ENCODE measurements at places on chromosomes 2 and 18.
A peak's percentile ranks its signal among the peaks of the same experiment; 100 is the strongest.

GRCh38 chr2:66539452-66539851, 104.5 kb downstream of the MEIS1 start:
- DNase-seq = no peak

- DNase-seq = no peak
Measured at GRCh38 chr2:13227578-13227977, 510.8 kb downstream of the TRIB2 start.

DNA sequence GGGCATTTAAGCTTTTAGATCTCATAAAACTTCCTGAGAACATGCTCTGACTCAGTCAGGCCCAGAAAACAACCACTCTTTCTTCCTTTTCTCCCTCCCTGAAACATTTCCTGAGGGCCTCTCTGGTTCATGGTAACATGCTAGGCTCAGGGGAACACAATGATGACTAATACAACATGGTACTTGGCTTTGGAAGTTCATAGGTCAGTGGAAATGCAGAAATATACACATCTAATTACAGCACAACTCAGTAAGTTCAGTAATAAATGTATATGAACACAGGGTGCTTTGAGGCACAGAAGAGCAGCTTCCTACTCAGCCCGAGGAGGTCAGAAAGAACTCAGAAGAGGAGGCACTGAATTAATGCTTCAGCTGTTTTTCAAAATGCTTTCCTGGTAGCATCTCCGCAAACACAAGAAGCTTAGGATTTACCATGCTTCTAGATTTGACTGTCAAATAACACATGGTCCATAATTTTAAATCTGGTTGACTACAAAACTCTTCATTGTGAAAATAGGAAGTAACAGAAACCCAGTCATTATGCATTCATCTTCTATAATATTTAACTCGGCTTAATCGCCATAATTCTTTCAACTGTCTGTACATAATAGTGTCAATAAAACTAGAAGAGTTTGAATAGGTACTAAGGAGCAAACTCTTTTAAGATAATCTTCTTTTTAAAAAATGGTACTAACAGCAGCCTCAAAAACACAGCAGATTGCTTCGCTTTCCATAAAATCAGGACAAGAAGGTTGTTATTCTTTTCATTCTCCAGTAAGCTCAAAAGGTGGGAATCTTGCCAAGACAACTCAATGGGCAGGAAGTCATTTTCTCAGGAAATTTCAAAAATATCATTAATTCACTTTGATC, 251.3 kb downstream of the DLGAP1 start:
- no peak for DNase-seq

DNA sequence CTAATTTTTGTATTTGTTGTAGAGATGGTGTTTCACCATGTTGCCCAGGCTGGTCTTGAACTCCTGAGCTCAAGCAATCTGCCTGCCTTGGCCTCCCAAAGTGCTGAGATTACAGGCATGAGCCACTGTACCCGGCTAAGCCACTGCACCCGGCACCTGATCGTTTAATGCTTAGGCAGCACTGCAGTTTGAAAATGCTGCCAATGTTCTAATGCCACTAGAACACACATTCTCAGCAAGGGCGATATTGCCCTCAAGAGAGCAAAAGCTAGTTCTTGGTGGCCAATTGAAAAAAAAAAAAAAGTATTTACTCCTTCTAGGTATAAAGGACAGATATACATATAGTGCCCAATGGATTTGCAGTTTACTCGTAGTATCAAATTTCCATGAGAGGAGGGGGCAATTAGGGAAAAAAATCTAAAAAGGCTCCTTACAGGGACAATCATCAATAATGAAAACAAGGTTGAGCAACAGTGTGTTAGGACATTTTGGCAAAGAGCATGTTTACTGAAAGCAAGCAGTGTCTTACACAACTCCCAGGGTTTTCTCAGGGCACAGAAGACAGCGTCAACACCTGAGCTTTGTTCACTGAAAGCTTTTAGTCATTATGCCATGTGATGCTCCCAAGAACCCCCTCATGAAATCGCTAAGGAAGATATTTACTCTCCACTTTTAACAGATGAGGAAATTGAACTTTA, 199.9 kb upstream of the PKDCC start:
- DNase-seq = no peak

DNA sequence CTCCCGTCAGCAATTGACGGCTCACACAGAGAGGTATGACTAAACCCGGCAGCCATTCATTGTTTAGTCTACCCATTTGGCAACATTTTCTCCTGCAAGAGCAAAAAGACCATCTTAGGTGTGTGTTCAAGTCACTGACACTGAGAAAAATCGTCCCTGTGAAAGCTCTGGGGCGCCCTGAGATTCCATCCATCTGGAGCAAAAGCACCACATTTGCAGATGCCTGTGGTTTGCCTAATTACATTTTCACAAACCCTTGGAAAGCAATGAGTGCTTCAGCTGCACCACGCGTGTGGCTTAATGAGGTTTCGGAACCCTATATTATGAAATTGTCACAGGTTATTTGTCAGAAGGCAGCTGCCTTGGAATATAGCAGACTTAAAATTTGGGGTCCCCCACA, 110.7 kb upstream of the PTPRM start:
- DNase-seq = no peak

- DNase-seq = no peak
Measured at GRCh38 chr2:63078852-63079606, 28.4 kb downstream of the OTX1 start.

DNA sequence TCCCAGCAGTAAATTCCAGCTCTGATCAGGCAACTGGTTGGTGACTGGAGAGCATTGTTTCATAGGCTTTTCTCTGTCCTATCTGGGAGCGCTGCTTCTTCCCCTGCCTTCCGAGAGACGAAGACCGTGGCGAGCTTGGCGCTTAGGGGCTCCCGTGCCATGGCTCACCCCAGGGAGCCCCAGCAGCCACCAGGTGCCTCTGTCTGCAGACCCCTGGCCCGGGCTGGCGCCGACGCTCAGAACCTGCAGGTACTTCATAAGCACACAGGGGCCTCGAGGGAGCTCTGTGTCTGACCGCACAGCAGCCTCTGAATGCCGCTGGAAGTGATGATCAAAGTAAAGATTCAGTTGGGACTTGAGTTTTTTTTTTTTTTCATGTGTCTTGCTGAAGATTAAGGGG, 19.1 kb upstream of the RBM44 start:
- DNase-seq = no peak

GRCh38 chr2:66531567-66531966, 96.6 kb downstream of the MEIS1 start:
- DNase-seq = no peak

DNA sequence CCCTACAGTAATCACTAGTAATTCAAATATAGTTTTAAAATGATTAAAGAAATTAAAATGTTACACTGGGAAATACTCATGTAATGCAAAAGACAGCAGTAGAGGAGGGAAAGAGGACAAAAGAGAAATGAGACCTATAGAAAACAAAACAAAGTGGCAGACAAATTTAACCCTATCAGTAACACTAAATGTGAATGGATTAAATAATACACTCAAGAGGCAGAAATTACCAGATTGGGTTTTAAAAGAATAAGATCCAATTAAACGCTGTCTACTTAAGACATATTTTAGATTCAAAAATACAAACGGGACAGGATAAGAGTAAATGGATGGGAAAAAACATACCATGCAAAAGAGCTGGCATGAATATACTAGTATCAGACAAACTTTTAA, 17.0 kb downstream of the TLK1 start:
- DNase-seq = no peak

- DNase-seq = no peak
Measured at GRCh38 chr18:31356025-31356424, 20.6 kb upstream of the DSG4 start.

GRCh38 chr2:7931808-7932207, 750.0 kb upstream of the ID2 start:
- no peak for DNase-seq

- no peak for DNase-seq
Measured at GRCh38 chr2:63903003-63903402, 61.3 kb downstream of the UGP2 start.

DNA sequence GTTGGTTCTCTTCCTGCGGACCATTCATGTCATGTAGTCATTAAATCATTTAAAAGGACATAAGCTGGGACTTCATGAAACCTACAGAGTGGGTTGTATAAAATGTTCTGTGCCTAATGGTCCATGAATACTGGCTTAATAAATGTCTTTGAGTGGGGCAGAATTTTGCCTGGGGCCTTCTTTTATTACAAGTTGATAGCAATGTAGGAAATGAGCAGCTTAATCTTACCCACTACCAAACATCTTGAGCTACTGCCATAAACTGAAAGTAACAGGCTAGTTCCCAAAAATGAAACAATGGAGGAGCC, 130.9 kb downstream of the TMEM17 start:
- DNase-seq = no peak

DNA sequence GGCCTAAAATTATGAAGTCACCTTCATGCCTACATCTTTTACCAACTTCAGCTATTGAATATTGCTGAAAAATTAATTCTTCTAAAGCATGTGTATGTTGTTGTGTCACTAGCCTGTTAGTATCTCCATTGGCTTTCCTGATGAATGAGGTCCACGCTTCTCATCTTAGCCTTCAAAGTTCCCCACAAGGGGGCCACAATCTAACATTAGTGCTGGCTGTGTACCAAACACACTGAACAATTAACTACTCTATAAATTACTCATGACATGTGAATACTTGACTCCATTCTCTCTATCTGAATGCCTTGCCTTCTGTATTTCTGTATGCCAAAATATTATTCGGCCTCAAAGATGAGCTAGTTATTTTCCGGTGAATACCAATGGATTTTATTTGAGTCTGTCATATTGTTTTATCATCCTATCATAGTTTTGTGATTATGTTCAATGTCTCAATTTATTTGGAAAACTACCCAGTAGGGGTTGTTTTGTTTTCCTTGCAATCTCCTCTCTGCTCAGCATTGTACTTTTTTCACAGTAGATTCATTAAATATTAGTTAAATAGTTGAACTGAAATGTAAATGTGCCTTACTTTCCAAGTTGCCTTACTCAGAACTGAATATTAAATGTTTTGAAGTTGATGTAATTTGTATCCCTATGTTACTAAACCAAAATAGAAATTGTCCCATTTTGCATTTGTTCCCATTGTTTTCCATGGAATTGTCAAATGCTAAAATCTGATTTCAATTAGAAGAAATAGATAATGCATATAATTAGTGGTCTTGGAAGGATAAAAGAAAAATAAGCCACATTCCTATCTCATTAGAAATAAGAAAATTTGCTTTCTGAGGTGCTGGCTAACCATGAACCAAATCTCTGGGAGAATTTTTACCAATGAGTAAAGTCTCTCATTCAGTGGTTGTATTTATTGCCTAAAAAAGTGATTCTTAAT, 208.4 kb upstream of the COL3A1 start:
- peak; percentile 1 for DNase-seq

DNA sequence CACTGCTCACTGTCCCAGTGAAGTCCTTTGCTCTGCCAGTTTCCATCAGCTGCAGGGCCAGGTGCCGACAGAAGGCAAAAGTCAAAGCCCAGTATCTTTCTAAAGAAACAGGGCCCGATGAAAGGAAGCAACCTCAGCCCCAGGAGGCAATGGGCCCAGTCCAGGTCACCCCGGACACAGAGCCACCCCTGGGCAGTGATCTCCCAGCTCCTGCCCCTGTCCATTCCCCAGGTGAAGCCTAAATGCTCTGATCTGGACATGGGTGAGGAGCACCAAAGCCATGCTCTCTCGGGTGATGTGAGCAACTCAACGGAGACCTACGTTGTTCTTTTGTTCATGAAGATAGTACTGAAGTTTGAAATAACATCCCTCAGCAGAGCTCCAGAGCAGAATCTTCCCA, 61.6 kb downstream of the HDAC4 start:
- DNase-seq = no peak

- peak; percentile 55 for DNase-seq
Measured at GRCh38 chr2:189276277-189276676, 96.7 kb upstream of the COL5A2 start.

DNA sequence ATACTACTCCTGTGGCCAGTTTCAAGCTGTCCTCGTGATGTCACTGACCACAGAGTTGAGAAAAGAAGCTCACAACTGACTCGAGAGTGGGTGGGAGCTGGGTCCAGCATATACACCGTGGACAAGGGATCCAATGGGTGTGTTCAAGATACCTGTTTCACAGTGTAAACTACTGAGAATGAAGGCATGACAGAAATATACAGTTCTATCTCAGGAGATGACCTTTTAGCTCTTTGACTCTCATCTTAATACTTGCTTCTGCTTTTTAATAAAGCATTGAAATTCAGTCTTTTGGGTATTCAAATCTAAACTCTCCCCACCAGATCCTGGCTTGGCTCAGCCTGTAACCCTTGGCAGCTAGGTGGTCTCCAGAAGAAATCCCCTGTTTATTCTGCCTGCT, 130.1 kb downstream of the MAP2 start:
- no peak for DNase-seq

DNA sequence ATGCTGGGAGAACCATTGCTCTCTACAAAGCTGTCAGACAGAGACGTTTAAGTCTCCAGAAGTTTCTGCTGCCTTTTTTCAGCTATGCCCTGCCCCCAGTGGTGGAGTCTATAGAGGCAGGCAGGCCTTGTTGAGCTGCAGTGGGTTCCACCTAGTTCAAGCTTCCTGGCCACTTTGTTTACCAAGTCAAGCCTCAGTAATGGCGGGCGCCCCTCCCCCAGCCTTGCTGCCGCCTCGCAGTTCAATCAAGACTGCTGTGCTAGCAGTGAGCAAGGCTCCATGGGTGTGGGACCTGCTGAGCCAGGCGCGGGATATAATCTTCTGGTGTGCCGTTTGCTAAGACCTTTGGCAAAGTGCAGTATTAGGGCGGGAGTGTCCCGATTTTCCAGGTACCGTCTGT, 52.7 kb upstream of the SCYGR2 start:
- DNase-seq = no peak

DNA sequence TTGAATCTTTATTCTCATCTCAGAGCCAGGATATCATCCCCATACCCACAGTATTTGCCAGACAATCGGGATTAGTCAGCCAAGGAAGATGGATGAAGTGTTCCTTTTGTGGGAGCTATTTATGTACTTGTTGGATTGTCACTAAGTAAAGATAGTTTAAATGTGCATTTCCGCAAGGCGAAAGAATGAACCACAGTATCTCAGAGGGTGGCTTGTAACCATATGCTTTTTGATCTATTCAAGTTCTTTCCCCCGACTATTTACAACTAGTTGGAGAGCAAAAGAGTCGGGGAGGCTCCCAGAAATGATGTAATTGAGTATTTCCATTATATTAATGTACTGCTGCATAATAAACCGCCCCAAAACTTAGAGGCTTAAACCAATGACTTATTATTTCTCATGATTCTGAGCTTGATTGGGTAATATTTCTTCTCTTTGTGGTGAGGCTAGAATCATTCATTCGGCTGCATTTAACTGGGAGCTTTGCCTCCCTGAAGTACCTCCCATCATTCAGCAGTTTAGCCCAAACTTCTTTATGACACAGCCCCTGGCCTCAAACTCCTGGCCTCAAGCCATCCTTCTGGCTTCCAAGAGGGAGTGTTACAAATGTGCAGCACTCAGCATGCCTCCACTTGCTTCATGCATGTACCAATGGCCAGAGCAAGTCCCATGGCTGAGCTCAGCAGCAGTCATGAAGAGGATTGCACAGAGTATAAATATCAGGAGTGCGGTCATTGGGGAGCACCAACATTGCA, 423.7 kb downstream of the METTL4 start:
- DNase-seq = peak; percentile 86

- DNase-seq = no peak
Measured at GRCh38 chr2:136175868-136176267, 57.9 kb upstream of the CXCR4 start.

Measured in RWPE1 (cell line).